Spleen (tissue), 13 donors: ENCODE measurements at places on chromosomes 7 and 10.

DNA sequence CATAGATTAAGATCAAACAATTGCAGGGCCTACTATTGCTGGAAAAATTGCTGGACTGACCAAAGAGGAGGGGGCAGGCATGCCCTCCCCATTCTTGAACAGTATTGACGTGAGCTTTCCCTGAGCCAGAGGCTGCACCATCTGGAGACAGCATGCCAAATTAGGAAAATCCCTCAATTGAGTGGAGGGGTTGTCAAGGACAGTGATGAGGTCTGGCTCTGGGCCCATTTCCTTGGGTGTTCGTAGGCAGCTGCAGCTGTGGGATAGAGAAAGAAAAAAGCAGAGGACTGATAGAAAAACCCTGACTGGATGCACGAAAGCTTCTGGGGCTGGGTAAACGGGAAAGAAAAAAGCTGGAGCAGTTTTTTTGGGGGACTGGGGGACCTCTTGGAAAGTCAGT, 22.8 kb upstream of the ORC5 start:
- DNase-seq, result no peak

DNA sequence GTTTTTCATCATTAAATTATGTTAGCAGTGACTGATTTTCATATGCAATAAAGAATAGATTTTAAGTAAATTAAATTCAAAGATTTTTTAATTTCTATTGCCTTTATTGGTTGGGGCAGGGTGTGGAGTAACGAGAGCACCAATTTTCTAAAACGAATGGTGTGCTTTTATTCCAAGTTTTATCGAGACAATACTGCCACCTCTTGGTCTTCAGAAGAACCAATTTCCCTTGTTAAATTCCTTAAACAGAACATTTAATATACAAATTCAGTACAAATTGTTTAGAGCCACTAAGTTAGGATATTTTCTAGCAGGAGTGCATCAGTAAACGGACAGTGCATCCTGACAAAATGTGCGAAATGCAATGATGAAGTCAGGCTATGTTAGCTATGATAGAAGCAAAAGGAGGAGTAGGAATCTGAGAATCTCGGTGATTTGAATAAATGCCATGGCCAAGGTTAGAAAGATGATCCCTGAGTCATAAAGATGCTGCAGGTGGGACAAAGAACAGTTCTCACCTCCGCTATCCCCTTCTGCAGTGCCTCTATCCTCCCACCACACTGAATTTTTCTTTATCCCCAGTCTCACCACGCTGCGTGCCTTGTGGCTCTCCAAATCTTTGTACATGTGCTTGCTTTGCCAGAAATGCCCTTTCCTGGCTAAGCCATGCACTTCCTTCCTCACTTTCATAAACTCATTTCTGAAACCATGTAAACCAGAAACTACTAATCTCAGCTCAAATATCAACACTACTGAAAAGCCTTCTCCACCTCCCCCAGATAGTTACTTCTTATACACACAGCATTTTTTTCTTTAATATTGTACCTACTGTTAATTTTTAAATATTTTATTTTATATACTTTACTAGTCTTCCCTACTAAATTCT, 31.9 kb upstream of the AGBL3 start:
- DNase-seq, result no peak

DNA sequence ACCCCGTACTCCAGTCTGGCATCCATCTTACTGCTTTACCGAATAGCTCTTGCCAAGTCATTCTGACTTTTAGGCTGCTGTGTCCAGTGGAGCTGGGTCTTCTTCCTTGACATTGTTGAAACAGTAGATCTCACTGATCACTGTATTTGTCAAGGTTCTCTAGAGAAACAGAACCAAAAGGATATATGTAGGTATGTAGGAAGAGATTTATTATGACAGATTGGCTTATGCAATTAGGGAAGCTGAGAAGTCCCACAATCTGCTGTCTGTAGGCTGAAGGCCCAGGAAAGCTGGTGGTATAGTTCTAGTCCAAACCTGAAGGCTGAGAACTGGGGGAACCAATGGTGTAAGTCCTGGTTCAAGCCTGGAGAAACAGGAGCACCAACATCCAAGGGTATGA, 12.1 kb upstream of the PRRT4 start:
- DNase-seq, result no peak

GRCh38 chr10:103506061-103506460, 12.6 kb downstream of the NEURL1 start:
- DNase-seq, result peak; percentile 47

GRCh38 chr7:141950806-141951205, 4.0 kb upstream of the CLEC5A start:
- no peak for DNase-seq

DNA sequence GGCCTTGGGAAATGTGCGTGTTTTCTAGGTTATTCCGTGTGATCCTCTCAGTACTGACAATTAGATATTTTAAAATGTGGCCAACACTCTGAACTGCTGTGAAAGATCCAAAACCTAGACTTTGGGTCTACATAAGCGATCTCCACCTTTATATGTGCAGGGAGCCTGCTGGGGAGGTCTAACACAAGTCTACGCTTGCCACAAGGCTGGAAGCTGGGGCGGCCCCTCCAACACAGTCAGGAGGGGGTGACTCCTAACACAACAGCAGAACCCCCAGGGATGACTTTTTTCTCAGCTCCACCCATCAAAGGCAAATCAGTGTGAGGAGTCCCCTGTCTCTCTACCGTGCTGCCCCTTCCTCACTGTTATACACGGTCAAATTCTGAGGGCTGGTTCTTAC, 202.6 kb downstream of the COBL start:
- DNase-seq, result no peak

DNA sequence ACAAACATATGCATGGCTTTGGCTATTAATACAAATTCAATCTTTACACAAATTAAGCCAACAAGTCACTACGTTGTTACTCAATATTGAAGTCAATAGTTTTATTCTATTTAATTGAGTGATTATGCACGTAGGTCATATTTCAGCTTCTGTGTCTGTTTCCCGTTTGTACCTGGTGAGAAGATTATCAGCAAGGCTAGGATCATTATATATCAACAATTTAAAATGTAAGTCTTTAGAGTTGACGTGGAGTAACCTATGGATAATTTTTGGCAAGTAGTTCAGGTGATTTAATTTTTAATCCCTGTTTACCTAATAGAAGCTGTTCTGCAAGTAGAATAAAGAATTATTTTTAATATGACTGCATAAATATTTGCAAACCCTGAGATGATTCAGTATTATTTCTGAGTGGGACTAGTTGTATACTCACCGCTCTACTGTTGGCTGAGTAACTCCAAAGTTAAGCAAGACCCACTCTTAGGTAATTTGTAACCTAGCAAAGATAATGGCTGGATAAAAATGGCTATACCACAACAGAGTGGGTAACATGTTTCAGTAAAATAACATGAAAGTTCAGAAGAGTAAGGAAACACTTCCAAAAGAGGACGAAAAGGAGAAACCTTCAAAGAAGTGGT, 161.0 kb downstream of the HGF start:
- DNase-seq, result no peak

DNA sequence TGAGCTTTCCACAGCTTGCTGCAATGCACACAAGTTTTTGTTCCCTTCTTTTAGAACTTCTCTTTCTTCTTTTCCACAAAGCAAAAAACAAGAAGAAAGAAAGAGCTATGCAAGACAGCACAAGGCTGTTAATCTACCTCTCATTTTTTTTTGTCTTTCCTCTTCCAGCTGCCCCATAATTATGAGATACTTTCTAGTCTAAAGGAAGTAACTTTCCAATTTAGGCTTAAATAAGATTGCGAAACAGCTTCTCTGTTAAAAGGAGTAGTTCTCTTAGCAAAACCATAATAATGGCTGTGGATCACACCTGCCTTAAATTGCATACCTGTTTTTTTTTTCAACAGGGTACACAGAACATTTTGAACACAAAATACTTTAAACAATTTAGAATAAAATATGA, 56.0 kb downstream of the NDUFB2 start:
- no peak for DNase-seq

DNA sequence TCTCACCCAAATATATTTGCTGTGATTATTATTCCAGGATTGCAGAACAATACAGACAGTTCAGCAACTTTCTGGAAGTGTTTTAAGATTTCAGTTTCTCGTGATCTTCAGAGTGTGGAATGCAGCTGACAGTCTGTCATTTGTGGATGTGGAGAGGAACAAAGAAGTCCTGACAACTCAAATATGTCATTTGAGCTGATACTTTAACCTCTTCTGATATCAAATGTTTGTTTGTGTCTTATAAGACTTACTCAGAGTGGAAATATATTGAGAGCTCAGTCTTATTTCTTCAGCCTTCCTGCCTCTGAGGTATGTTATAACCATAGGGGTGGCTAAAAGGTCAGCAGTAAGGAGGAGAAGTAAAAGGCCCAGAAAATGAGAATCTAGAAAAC, 96.4 kb downstream of the OSBPL3 start:
- DNase-seq, result no peak

- DNase-seq, result no peak
Measured at GRCh38 chr10:115171392-115171960, 78.3 kb downstream of the ATRNL1 start.

- no peak for DNase-seq
Measured at GRCh38 chr7:26193432-26194207, 6.9 kb downstream of the HNRNPA2B1 start.

- no peak for DNase-seq
Measured at GRCh38 chr7:105715528-105715927, 134.2 kb upstream of the EFCAB10 start.

DNA sequence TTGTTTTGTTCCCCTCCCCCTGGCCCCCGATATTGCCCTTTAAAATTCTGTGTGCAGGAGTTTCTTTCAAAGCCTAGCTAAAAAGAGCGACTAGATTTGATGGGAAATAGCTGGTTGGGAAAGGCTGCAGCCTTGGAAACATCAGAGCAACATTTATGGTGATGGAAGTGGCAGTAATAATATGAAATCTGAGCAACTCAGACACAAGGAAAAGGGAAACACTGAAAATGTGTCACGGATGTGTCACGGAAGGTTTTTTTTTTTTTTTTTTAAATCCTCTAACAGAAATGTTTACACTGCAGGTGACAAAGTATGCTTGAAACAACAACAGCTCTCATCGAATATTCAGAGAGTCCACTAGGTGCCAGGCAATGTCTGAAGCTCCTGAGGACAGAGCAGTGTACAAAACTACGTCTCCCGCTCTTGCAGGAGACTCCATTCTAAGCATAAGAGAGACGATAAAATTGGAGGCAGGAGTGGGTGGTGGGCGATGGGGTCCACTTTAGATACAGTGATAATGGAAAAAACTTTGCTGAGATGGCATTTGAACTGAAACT, 143.0 kb downstream of the RSU1 start:
- no peak for DNase-seq

GRCh38 chr10:31121757-31122577, 90.3 kb upstream of the ZNF438 start:
- no peak for DNase-seq

DNA sequence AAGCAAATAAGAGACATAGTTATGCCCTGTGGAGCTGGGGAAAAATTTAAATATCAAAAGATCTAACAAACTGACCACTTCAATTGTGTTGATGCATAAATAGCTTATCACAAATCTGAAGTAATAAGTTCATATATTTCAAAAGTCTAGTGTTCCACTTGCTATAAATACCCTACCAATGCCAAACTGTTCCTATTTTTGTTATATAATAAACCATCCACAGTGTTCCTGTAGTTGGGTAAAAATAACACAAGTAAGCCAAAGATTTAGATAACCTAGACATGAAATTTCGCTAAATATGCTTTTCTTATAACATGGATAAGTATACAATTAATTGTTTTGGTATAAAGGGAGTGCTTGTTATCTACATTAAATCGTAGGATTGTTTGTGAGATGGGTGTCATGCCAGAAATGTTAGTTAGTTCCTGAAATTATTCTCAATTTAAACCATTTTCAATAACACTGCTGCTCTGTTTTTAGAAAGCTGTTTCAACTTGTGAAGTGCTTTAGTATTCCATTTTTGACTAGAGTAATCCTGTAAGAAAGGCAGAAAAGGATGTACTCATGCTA, 85.5 kb downstream of the CACNA2D1 start:
- DNase-seq, result no peak
